ENCODE measurements at places on chromosomes 2 and 18.

DNA sequence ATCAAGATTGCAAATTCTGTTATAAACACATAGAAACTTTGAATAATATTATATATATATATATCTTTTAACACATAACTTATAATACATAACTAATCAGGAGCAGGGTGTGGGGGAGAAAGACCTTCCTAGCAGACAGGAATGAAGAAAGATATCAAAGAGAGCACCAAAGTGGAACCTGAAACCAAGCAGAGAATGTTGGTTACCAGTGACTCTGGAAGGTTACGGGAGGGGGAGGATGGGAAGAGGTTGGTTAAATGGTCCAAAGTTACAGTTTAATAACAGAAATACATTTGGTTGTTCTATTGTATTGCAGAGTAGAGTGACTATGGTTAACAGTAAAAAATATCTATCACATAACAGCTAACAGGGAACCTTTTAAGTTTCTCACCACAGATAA is 366.7 kb downstream of the LRRTM4 start:
- no peak for DNase-seq

GRCh38 chr2:209648714-209649113 is 122.9 kb upstream of the UNC80 start:
- no peak for DNase-seq

- no peak for DNase-seq
Measured at GRCh38 chr2:236370847-236371409, 106.7 kb upstream of the ASB18 start.

- no peak for DNase-seq
Measured at GRCh38 chr2:98559581-98559980, 48.7 kb downstream of the COA5 start.

GRCh38 chr2:200321780-200322534 is 15.5 kb downstream of the SPATS2L start:
- DNase-seq, result no peak

DNA sequence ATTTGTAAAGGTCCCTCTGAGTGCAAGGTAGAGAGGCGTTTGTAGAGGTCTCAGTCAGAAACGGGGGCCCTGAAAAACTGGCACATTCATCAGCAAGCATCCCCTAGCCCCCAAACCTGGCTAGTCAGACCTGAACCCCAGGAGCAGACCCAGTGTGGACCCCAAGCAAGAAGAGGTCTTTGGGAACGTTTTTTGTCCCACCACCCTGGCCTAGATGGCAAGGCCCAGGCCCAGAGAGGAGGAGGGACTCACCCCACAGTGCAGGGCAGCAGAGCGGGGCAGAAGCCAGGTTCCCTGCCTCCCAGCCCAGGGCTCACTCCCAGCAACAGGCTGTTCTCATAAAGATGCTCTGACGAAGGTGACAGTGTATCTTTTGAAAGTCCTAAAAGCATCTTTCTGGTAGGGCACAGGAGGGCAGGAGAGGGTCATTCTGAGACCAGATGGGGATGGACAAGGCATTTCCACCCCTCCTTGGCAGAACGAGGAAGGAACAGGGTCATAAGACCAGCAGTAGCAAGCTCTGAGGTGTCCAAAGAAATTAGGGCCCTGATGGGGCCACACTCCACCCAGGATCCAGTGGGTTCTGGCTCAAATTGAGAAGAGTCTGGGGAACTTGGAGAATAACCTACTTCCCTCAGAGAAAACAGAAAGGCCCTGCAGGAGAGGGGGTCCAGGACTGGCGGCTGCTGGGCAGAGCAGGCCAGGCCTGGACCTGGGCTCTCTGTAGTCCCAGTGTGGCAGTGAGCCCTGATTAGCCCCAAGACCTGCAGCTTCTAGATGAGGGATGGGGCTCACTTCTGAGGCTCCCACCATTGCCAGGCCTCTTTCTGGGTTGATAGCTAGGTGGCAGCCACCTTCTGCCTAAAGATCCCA is 18.2 kb downstream of the ADRA2B start:
- DNase-seq, result no peak

- DNase-seq, result no peak
Measured at GRCh38 chr18:58252166-58252565, 208.1 kb downstream of the NEDD4L start.

- no peak for DNase-seq
Measured at GRCh38 chr2:205066081-205066480, 520.8 kb downstream of the PARD3B start.

GRCh38 chr18:60010513-60010912 is 110.7 kb downstream of the PMAIP1 start:
- DNase-seq, result no peak

DNA sequence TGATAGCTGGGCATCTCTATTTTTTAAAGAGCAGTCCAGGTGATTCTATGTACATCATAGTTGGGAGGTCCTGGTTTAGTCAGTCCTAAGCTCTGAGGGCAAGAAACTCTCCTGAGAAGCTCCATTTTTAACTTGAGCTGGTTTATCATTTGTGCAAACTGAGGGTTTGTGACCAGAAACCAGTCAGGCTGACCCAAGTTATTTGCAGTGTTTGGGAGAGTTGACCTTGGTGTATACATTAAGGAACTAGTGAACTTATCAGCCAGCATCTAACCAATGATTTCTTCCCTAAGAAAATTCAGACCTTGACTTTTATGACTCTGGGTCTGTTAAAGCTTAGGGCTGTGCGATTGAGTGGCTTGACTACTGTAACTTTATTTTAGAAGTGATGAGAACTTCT is 10.6 kb upstream of the MGAT5 start:
- no peak for DNase-seq

DNA sequence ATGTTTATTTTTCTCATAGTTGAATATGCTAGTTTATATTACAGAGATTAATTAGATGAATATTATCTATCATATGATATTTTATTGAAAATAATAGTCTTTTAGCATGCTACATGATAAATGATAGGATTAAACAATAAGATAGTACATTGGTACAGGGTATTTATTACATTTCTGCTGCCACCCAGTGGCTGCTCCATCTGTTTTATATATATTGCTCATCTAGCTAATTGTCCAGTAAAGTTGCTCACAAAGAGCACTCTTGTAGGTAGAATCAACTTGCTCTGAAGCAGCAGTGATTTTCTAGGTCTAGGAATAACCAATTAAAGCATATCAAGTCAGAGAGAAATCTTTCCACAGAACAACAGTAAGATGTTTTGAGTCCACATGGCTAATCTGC is 183.3 kb downstream of the ASXL3 start:
- peak; percentile 45 for DNase-seq

DNA sequence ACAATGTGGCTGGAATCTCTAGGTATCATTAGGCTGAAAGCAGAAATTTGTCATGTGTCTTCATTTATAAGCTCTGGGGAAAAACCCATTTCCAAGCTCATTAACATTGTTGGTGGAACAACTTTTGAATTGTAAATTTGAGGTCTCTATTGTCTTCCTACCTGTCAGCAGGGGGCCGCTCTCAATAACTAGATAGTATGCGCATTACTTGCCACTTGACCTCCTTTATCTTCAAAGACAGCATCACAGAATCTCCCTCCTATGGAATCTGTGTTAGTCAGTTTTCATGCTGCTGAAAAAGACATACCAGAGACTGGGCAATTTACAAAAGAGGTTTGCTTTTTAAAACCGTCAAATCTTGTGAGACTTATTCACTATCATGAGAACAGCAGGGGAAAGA is 223.1 kb downstream of the CALCRL start:
- DNase-seq, result no peak

DNA sequence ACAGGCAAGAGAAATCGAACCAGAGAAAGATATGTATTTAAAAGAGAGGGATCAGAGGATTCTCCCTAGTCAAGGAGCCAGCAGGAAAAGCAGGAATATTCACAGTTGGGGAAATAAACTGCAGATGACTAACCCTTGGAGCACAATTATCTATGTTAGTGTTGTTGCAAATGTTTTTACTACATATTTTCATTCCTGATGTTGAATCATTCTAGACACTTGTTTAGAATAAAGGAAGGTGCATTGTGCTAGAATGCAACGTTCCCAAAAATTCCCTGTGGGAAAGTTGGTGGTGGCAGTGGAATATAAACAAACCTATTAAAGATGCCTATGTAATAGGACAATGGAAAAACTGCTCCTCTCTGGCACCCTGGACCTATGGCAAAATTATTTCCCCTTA is 63.3 kb downstream of the DTNA start:
- DNase-seq, result no peak

GRCh38 chr2:96848264-96848663 is 4.4 kb upstream of the ANKRD23 start:
- no peak for DNase-seq

DNA sequence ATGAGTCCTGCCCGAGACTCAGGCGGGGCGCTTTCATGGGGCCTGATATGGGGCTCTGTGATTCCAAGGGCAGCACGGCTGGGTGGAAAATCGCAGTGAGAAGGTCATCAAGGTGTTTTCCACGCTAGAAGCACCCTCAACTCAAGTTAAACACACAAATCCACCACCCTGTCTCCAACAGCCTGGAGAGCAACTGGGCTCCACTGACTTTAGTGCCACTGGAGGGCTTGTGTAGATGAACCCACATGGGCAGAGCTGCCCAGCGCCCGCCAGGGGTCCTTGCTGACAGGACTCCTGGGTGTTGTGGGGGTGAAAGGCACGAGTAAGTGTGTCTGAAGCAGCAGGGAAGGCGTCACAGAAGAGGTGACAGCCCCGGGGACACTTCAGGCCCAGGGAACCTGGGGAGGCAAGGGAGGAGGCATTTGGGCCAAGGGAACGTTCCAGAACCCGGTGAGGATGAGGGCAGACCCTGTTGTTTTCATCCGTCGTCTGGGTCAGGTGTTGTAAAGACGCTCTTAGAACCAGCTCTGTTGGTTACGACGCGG is 51.8 kb upstream of the CTDP1 start:
- no peak for DNase-seq

- no peak for DNase-seq
Measured at GRCh38 chr18:24552218-24552617, 91.8 kb downstream of the HRH4 start.

DNA sequence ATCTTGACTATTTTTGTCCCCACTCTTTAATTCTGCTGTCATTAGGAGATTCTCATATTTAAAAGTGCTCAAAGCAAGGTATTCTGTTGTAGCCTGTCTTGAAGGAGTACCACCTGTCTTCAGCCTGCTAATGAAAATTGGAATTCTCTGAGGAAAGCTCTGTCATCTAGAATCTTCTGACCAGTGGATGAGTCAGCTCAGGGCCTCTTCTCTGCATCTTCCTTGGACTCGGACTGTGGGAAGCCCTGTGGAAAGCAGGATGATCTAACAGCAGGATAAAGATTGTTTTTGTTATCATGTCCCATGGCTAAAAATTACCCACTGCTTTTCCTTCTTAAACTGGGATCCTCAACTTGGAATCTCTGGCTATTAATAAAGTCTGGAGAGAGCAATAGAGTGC is 18.7 kb upstream of the TMEM200C start:
- no peak for DNase-seq

DNA sequence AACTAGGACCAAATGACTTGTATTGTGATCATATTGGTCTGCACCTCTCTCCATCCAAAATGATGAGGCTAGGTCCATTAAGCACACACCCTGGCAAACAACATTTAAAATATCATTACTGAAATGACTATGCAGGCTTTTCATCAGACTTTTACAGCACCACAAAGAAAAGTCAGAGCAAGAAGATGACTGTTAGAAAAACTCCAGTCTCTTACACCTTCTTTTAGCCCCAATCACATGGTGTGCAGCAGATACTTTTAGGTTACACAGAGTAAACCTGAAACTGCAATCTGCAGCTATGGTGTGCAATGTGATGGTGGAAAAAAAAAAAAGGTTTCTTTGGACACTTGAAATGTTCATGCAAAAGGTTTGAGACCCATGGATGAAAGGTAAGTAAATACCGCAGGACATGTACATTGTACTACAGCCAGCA is 5.4 kb upstream of the POLI start:
- DNase-seq, result no peak

DNA sequence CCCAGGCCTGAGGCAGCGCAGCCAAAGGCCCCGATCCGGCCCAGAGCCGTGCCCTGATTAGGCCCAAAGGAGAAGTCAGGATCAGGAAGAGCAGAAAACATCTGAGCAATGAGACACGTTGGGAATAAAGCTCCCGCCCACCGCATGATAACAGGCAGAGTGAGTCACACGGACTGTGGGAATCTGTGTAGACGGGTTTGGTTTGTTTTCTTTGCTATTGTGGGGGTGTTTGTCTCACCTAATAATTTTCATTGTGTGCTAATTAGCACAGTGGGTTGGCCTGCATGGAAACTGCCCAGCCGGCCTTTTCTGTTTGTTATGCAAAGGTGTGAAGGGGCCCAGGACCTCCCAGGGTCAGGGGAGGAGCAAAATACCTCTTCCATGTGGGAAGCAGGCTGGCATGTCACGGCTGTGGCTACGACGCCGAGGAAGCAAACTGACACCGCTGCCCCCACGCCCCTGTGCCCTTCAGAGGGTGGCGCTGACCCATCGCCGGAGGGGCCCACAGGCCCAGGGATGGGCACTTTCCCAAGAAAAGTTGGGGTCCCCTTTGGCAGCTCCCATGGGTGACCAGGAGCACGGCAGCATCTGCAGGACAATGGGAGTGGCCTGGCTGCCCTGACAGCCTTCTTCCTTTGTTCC is 68.4 kb upstream of the CTDP1 start:
- no peak for DNase-seq

DNA sequence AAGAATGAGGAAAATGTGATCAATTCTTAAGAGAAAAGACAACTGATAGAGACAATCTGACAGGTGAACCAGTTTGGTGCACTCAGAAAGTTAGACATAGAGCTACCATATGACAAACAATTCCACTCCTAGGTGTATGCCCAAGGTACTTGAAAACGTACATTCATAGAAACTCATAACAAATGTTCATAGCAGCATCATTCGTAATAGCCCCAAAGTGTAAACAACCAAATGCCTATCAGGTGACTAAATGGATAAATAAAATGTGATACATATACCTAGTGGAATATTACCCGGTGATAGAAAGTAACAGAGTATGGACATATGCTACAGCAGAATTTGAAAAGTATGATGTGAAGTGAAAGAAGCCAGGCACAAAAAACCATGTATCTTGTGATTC is 149.3 kb upstream of the TRIB2 start:
- DNase-seq, result no peak

- no peak for DNase-seq
Measured at GRCh38 chr2:220053919-220054318, 426.5 kb downstream of the SLC4A3 start.

DNA sequence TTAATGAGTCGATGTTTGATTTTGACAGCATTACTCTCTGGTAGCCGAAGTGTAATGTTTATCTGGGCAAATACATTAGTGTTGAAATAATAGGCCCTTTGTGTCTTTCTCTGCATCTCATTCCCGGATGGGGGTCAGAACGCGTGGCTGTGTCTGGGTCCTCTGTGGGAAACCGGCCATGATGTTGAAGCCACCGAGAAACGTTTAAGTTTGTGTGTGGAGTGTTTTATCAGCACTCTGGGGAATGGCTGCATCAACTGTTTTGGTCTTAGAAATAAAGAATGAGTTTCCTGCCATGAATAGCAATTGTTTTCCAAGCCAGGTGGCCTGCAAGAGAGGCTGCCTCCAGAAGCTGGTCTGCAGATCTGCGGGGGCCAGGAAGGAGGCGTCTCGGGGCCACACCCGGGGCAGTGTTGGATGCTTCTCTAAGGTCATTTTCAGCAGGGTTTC is 69.7 kb downstream of the RNF144A start:
- no peak for DNase-seq

GRCh38 chr2:134325696-134326095 is 71.8 kb downstream of the MGAT5 start:
- DNase-seq, result no peak
